ENCODE measurements at places on chromosomes 5 and 9.
A peak's percentile ranks its signal among the peaks of the same experiment; 100 is the strongest.

- DNase-seq, result no peak
Observed at GRCh38 chr5:150517272-150518152, 9.6 kb downstream of the NDST1 start.

- DNase-seq, result no peak
Observed at GRCh38 chr5:139061274-139061673, 136.9 kb downstream of the SIL1 start.

DNA sequence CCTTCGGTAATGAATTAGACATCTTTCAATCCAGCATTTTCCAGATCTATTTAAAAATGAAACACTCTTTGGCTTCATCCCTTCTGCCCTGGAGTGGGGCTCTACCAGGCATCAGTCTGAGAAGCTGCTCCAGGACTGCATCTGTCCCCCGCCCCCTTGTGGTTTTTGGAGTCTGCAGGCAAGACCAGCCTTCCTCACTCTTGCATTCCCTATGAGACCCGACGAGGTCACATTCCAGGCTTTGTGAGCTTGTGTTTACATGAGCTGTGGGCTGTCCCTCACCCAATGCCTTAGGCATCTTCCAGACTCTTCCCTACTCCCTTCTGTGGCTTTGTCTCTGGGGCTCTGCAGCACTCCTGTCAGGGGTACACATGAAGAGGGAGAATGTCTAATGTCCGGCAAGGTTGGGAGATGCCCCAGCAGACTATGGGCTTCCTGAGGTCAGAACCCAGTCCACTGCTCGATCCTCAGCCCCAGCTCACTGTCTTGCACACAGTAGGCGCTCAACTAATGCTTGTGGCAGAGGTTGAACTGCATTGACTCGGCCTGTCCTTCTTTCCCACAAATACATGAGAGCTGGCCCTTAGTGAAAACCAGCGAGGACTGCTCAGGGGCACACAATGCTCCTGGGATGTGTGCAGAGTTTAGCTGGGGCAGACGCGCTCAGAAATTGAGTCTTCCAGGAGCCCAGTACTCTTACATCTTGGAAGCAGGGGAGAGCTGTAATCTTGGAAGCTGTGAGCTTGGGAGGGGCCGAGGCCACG lies 11.7 kb upstream of the GADD45G start:
- DNase-seq, result no peak

- DNase-seq, result no peak
Observed at GRCh38 chr5:176734756-176735342, 75.5 kb upstream of the UNC5A start.

GRCh38 chr5:141734501-141735229 lies 52.6 kb upstream of the ARAP3 start:
- DNase-seq, result no peak

DNA sequence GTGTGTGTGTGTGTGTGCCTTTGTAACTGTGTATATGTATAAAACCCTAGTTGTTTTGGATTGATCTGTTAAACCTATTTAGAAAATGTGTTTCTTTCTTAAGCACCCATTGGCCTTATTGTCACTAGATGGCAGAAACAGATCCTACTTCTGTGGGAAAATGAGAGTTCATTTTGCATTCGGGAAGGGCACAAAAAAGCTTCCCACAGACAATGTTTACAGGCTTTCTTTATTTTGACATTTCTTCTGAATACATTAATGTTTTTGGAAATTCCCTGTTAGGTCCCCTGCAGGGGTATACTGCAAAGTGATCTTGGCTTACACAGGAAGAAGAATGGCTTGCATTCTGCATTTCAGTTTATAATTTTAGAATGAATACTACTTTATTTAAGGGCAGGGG lies 481.8 kb upstream of the ARRDC3 start:
- no peak for DNase-seq

GRCh38 chr9:134438195-134438788 lies 112.0 kb downstream of the RXRA start:
- DNase-seq, result no peak

DNA sequence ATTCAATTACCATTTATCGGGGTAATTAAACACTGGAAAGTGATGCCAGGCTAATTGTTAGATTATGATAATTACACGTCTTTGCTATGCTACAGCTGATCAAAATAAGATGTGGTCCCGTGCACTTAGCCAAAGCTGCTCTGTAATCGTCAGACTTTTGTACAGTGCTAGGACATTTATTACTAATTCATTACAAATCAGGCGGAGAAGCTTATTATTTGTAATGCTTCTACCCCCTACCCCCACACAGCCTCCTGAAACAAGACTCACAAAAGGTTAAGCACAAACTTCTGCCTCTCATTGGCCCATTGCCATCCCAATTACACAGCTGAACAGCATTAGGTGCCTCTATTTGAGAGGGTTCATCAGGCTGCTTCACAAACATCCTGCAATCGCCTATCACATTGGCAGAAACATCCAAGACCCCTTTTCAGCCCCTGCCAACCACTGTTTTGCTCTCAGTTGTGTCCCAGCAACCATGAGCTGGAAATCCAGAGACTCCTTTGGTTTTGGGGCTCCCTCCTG lies 232.7 kb downstream of the EFNA5 start:
- no peak for DNase-seq

GRCh38 chr5:124841829-124842712 lies 95.6 kb upstream of the ZNF608 start:
- no peak for DNase-seq

DNA sequence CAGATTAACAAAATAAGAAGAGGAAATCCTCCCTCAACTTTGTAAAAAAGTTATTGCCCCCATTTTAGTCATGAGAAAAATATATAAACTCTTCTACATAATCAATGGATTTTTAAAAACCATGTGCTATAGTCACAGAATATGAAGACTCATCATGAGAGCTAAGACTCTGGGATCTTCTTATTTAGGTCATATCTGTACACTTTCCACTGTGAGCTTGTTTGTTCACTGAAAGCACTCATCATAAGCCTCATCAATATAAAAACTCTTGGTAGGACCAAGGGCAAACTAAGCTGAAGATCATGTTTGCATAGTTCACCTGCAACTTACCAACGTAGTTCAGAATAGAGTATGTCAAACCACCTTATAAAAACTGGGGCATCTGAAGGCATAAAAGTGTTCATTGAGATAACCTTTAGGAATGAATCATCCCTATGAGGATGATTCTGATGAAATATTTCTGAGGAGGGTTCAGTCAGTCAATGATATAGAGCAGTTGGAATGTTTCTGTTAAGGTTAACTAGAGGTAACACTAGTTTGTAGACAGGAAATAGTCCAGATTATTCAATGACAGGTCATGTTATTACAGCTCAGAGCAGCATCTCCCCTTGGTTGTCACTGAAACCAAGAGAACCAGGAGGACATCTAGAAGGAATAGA lies 289.9 kb upstream of the SMC2 start:
- DNase-seq, result no peak

GRCh38 chr9:28215536-28216299 lies 642.4 kb upstream of the C9orf72 start:
- DNase-seq, result peak; percentile 26

GRCh38 chr5:115209279-115209678 lies 39.6 kb upstream of the TRIM36 start:
- DNase-seq, result no peak

DNA sequence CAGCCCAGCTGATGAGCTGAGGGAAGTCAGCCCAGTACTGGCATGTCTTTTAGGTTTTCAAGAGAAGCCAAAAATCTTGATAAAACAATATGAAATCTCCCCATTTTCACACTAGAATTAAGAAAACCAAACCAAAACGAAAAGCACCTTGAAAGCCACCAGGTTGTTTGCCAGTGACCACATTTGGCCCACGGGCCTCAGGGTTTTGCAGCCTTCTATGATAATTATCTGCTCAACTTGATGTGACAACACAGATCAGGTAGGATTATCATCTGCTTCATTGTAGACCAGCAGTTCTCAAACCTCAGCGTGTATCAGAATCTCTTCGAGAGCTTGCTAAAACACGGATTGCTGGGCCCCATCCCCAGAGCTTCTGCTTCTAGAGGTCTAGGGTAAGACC lies 101.4 kb downstream of the GALNT10 start:
- DNase-seq, result no peak

- no peak for DNase-seq
Observed at GRCh38 chr5:35416217-35416988, 186.1 kb upstream of the PRLR start.

All from NCI-H1436 (cell line).